ENCODE measurements at places on chromosomes 7 and 10.

DNA sequence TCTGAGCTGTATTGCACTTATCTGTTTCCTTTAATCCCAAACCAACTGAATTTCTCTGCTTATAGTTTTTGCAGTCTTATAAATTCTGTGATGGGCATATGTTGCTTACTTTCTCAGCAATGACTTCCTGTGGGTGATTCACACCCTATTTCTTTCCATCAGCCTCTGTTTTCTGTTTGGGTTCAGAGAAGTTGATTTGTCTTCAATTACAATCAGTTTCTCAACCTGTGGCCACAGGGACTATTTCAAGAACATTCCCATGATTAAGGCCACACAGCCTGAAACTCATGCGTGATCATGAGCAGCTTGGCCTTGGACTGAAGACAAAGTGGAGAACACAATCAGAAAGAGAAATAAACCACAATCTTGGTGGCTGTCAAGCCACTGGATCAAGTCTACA is 1174.6 kb upstream of the C7orf33 start:
- no peak for DNase-seq

DNA sequence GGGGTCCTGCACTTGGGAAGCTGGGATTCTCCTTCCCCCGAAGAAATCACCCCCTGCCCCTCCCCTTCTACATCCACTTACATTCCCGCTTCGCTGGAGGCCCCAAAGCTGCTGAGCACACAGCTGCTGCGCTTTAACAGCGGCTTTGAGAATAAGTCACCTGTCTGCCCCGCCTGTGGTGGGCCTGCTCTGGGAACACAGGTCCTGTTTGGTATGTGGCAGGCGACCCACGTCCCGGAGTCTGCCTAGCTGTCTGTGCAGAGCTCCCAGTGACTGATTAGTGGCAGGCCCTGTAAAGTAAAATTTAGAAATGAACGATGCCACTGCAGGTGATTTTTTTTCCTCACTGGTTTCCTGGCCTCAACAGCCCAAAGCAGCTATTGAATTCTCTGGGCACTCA is 47.0 kb downstream of the CDH23 start:
- no peak for DNase-seq

- no peak for DNase-seq
Measured at GRCh38 chr10:44362866-44363711, 21.8 kb downstream of the CXCL12 start.

DNA sequence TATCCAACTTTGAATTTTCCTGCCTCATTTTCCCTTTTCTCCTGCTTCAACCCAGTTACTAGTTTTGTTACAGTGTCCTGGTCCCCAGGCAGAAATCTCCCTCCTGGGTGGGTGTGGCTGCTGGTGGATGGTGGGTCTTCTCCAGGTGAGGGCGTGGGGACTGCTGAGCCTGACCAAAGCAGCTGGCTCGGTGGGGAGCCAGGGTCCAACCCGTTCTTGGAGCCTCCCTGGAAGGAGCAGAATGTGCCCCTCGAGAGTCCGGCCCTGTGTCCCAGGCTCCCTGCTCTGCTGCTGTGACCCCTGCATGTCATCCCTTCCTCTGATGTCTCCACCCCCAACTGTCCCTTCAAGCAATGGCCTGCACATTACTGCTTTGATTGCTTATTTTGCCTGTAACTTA is 86.6 kb upstream of the TCERG1L start:
- DNase-seq = no peak

DNA sequence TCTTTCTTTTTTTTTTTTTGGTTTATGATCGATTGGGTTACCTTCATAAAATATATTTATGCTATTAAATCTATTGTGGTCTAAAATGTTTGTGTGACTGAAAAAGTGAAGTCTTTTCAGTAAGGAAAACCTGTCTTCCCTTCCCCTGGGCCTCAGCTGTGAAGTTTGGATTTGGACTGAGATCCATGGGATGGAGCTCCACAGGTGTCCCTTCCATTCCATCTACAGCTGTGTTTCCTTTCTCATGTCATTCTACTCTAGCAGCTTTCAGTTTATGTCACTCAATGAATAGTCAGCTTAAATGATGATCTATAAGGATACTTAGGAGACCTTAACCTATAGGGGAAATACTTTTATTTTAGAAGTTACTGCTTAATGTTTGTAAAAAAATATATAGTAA is 48.0 kb upstream of the NCF1 start:
- no peak for DNase-seq

DNA sequence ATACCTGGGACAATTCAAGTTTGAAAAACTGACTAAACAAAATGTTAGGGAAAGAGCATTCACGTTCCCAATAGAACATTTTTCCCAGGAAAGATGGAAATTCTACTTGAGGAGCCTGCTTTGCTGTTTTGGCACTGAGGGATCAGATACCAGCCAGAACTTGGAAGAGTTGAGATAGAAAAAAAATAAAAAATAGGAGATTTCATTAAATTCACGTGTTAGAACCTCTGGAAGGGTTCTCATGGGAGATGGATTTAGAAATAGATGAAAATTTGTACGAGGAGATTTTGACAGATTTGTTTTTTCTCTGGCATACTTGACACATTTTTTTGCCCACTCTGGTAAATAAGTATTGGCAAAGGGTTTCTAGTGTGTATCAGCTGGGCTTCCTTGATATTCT is 63.7 kb downstream of the CELF2 start:
- no peak for DNase-seq

GRCh38 chr10:80201608-80202141 is 3.7 kb downstream of the ANXA11 start:
- DNase-seq = no peak

DNA sequence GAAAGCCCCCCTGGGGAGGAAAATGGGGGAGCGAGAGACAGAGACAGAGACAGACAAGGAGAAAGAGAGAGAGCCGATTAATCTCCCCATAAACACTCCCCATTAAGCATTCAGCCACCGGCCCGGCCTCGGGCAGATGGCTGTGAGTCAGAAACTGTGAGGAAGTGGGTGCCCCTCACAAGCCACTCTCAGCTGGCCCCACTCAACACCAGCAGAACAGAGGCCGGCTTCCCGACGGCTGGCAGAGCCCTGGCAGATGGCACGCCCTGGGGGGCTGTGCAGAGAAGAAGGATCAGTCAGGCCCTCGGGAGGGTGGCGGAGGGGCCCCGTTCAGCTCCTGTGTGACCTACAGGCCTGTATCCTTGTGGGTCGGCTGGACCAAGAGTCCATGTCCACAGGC is 41.2 kb downstream of the CAMK2B start:
- no peak for DNase-seq

DNA sequence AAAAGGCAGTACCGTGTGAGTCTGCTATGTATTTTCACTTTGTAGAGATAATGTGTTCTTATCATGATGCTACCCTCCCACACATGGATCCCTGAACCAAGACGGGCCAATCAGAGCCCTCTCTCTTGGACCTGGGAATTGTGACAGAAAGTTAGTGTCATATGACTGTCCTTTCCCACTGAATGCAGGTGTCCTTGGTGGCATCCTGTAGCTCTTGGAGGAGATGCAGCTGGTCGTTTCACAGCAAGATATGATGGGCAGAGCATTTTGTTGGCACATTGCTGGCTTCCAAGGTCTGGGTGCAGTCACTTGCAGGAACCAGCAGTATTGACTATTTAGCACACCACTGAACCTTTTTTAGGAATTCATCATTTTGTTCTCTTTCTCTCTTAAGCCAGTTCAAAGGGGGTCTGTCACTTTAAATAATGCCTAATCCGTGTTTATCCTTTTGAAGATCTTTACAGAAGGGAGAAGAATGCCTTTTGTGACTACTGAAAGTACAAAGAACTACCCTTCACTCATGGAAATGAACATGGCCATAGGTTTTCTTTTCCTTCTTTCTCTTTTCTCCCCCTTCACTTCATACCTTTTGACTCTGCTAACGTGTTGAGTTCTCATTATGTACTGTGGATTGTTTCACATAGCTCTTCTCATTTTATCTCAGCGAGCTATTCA is 125.1 kb downstream of the PLXDC2 start:
- no peak for DNase-seq

DNA sequence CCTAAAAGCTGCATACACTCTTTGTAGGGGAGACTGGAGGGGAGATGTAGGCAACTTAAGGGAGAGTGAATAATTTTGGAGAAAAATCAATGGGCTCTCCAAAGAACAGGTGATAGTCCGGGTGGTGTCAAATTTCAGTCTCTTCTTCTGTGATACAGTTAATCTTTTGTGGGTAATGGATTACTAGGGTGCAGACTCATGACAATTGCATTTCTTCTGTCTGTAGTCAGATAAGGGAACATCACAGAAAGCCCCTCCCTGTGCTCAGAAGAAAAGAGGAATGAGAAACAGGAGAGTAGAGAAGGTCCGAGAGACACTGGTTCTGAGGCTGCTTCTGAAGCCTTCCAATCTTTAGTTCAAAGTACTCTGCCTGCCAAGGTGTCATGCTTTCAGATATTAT is 1140.7 kb upstream of the LRRN3 start:
- no peak for DNase-seq

DNA sequence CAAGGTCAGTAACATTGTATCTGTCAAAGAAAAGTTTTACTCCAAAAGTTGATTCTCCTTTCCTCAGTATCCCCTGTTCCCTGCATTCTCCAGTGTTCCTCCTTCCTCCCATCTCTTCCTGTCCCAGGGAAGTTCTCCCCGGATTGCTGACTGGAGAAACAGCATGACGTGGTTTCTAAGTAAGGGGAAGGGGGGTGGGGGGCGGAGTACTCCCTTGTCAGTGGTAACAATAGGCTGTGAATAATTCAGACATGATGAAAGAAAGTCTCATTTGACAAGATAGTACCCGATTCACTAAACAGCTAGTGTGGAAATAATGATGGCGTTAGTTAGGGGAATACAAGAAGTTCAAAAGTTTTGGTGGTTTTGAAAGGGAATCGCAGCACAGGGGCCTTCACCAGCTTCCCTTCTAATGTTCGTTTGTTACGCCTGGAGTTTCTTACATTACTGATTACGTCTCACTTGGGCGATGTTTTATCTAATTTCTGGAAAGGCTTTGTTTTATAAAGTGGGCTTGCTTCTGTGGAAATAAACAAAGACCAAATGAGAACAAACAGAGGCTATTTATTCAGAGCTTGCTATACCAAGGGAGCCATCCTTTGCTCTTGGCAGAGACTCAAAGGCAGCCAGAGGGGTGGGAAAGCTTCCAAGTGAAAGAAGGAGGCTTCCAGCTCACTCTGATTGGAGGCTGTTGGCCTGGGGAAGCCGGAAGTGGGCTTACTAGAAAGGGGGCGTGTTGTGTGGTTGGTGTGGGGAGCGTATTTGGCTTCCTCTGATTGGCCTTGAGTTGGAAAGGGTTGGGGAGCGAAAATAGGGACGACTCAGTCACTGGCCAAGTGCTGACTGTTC is 453.7 kb downstream of the SDK1 start:
- DNase-seq = no peak

GRCh38 chr7:112779667-112780066 is 10.5 kb downstream of the TMEM168 start:
- no peak for DNase-seq

DNA sequence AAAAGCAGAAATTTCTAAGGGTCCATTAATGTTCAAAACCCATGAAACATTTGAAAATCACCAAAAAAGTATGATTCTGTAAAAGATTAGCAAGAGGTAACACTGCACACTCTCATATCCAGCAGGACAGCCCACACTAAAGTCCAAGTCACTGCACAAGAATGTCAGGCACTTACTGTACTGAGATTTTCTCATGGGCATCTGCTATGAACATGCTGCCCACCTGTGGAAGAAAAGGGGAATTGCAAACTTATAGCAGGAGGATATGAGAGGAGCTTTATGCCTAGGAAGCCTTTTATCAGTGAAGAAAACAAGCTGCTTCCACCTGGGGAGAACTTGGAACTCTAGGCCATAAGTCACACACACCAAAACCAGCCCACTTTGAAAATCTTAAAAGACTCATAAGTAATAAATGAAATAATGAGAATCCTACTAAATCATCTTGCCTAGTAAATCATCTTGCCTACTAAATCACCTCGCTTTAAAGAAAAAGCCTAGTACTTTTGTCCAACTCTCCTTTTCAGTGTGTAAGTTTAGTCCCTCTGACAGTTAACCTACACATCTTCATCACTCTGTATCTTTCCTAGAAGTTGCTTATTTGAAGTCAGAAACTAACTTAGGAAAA is 46.1 kb downstream of the ARMH3 start:
- DNase-seq = no peak

GRCh38 chr10:91049988-91050360 is 129.1 kb upstream of the ANKRD1 start:
- no peak for DNase-seq

DNA sequence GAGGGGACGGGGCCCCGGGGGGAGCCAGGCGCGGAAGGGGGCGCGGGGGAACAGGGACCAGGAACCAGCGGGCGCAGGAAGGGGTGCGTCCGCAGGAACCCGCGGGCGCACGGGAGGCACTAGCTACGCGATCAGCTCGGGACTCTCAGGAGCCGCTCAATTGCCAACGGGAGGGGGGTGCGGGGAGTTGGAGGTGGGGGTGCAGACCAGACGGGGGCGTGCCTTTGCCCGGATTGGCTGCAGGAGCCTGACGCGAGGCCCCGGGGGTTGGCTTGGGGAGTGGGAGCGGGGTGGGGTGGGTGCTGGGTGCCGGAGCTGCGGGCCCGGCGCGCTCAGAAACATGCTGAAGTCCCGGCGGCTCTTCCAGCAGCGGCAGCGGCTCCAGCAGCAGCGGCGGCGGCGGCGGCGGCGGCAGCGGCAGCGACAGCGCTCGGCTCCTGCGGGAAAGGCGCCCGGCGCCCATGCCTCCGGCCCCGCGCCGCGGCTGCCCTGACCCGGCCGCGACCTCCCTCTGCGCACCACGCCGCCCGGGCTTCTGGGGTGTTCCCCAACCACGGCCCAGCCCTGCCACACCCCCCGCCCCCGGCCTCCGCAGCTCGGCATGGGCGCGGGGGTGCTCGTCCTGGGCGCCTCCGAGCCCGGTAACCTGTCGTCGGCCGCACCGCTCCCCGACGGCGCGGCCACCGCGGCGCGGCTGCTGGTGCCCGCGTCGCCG is at the start of gene ADRB1:
Gene ADRB1 (plus strand): TSS at position 335 of the 715 bp plus-strand sequence. CDS start 267 bp downstream, at position 602.
- no peak for DNase-seq

GRCh38 chr10:129871966-129872365 is 92.1 kb downstream of the EBF3 start:
- no peak for DNase-seq

DNA sequence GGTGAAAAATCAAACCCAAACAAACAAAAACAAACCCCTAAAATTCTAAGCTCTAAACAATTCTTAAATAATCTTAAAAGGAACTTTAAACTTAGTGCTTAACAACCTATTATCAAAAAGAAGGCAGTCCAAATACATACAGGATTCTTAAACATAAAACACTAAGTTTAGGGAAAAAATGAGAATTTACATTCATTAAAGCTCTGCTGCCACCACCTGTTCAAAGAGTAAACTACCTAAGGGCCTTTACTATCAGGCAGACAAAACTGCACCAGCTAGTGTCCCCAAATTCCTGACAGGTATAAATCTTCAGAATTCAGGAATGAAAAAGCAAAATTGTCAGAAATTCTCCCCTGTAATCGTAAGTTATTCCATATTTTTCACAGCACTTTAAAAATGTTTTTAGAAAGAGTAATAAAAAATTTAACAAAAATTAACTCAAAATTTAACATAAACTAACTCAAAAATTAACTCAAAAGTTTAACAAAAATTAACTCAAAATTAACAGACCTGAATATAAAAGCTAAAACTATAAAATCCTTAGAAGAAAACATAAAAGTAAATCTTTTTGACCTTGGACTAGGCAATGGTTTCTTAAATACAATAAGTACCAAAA is 55.1 kb downstream of the PDZD8 start:
- no peak for DNase-seq

Measured in stimulated activated CD8-positive, alpha-beta memory T cell treated with anti-CD3 and anti-CD28 coated beads, Interleukin-4, amount 100 ng/mL, for 1 hour (primary cell).